Stimulated activated CD4-positive, alpha-beta T cell treated with anti-CD3 and anti-CD28 coated beads, Interleukin-4, amount 100 ng/mL, for 48 hours (primary cell): ENCODE measurements at places on chromosomes 2 and 18.

- DNase-seq, result no peak
Measured at GRCh38 chr2:127810156-127810618, 784 bp downstream of the WDR33 start.

GRCh38 chr2:180646756-180647155 lies 333.6 kb upstream of the UBE2E3 start:
- DNase-seq, result no peak

DNA sequence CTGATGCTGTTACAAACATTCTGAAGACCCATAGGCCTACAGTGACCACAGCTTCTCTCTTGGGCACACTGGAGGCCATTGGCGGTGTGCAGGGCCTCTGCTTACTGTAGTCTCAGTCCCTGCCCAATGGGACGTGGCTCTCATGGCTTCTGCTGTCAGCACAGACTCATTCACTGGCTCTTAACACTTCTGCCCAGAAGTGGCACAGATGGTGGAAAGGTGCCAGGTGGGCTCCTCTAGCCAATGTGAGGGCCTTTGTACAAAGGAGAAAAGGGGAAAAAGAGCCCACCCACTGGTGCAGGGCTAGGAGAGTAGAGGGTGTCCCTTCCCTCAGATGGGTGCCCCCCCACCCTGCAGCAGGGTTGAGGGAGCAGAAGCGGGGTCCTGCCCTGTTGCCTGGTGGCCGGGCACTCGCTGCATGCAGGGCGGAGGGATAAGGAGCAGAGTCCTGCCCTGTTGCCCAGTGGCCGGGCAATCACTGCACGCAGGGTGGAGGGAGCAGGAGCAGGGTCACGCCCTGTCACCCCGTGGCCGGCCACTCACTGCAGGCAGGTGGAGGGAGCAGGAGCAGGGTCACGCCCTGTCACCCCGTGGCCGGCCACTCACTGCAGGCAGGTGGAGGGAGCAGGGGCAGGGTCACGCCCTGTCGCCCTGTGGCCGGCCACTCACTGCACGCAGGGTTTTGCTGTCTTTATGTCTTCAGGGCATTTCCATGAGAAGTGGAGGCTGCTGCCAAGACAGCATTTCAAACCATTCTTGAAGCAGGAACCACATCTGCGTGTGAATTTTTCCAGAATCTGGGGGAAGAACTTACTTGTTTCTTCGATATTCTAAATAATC lies 20.0 kb downstream of the LRRFIP1 start:
- no peak for DNase-seq

- DNase-seq, result no peak
Measured at GRCh38 chr2:41283079-41283775, 764.6 kb upstream of the PKDCC start.

- no peak for DNase-seq
Measured at GRCh38 chr18:43563780-43564179, 286.5 kb upstream of the SYT4 start.

DNA sequence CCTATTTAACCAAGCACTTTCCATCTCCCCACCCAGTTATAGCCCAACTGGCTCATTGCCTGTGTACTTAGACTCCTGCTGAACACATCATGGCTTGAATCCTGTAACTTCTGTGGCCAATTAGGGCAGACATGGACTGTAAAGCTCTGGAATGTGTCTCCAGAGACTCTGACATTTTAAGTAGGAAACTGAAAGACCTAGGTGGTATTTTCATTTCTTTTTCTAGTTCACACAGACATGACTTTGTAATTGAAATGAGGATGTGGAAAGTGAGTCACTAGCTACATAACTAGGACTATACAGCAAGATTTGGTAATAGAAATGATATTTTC lies 12.2 kb downstream of the DOK1 start:
- no peak for DNase-seq

GRCh38 chr2:23699580-23699925 lies 227.4 kb downstream of the ATAD2B start:
- no peak for DNase-seq

DNA sequence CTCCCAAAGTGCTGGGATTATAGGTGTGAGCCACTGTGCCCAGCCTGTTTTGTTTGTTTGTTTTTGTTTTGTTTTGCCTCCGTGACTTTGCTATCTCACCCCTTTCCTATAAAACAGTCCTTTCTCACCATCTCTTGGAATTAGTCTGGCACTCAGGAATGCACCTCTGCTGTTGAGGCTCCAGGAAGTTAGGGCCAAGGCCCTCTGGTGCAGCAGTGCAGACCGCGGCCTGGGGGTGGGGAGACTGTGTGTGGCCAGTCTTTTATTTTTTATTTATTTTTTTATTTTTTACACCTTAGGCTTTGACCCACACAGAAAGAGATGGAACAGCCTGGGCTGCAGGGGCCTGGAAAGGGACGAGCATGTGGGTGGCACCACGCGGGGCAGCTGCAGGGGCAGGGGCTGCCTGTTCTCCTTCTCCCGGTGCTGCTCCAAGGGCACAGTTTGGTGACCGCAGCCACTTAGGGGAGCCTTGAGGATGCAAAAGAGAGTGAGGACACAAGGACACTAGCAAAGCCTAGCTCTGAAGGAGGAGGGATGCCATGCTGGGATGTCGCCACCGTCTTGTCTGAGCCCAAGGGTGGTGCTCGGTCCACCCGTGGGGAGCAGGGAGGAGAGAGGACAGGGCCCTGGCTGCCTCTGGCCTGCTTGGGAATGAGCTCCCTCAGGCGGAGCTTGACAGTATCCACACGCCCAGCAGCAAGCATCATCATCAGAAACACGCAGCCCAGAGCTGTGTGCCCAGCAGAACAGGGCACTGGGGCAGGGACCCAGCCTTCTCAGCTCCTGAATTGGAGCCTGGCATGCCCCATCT lies 19.4 kb upstream of the ALPI start:
- no peak for DNase-seq

DNA sequence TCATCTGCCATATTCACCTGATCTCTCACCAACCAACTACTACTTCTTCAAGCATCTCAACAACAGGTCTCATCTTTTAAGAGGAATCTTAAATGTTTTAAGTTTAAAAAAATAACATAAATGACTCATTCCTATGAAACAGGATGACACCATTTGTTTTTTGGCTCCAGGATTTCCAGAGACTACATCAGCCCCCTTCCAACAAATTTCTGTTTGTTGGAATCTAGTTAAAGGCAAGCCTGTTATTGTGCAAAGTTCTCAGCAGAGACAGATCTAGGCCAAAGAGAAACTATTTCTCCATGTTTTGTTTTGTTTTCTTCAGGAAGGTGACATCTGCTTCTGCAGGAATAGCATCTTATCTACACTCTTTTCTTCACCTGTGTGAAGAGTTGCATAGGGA lies 204.8 kb upstream of the SH3BP4 start:
- DNase-seq, result no peak

GRCh38 chr2:150165442-150165841 lies 322.0 kb downstream of the RND3 start:
- DNase-seq, result no peak

- DNase-seq, result no peak
Measured at GRCh38 chr18:63240531-63241316, 78.8 kb downstream of the BCL2 start.

DNA sequence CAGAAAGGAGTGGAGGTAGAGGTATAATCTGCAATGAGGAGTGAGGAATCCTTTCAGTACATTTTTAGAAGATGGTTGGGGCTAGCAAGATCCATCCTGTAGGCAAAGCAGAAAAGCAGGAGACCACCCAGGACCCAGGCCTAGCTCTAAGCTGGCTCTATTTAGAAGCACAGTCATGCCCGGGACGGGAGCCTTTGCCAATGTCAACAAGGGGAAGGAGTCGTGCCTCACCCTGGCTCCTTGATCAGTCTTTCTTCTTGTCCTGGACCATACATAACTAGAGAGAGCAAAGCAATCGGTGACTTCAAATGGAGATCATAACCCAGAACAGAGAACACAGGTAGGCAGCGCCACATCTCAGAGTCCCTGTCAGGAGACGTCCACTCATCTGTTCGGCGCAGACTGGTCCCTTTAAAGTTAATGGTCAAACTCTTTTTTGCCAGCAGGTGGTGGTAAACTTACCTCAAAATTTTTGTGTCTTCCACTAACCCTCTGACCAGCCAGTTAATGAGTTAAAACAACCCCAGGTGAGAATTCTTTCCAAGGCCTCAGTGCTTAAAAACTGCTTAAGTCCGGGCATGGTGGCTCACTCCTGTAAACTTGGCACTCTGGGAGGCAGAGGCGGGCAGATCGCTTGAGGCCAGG lies 8.0 kb downstream of the MC5R start:
- no peak for DNase-seq

DNA sequence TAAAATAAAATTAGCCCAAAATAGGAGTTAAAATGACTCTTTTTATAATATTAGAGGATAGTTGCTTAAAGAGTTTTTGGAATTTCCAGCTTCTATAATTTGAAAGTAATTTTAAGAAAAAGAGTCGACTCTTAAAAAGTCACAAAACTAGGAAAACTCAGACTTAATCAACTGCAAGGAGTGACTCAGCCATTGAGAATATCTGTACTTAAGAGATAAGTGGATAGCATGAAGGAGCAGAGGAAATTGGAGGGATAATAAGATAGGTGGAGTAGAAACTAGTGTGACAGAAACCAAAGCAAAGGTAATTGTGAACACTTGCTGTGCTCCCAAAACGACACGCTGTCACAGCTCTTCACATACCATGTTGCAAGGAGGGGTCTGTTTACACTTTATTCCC lies 8.4 kb downstream of the RSAD2 start:
- DNase-seq, result no peak

- no peak for DNase-seq
Measured at GRCh38 chr2:218570850-218571249, 2.2 kb downstream of the CNOT9 start.

- DNase-seq, result no peak
Measured at GRCh38 chr18:73479477-73479876, 611.7 kb upstream of the NETO1 start.

DNA sequence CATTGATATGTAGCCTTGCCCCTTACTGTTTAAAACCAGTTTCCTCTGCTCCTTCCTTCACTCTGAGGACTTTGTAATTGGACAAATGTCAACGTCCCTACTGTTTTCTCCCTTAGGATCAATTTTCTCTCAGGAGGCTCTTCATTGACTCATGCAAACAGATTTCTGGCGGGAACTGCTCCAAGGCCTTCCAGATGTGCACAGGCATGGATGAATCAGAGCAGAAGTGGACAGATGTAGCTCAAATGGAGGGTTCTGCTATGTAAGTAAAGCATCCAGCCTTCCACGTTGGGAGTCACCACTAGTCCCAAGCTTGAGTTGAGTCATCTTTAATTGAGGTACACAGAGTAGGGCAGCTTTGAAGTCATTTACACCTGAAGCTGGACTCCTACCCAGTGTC lies 34.1 kb upstream of the ZDBF2 start:
- DNase-seq, result no peak

DNA sequence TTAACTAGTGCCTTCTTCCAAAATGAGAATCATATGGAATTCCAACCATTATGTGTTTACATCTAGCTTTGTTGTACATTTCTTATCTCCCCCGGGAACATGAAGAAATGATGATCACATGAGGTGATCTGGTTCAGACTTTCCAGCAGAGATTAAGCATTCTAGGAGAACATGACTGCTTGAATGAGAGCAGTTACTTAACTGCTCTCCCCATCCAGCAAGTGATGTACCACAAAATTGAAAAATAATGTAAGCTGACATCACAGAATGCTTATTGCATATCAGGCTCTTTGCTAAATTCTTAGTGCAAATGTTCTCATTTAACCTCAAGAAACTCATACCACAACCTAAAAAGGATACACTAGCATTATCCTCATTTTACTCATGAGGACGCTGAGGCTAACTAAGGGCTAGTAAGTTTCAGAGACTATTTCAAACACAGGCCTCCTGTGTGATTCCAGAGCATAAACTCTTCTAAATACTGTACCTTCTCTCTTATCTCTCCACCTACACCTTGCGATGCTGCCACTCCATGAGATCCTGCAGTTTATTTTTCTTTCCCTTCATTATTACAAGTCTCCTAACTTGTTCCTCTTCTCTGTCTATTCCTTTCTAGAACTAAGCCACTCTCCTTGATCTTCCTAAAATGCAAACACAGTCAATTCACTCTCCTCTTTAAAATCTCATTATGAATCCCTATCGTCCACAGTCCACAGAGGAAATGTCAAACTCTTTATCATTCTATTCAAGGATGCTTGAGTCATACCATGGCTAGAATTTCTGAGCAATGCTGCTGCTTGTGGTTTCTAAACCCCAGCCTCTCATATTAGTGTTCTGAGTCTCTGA lies 1224.8 kb upstream of the ZEB2 start:
- no peak for DNase-seq

DNA sequence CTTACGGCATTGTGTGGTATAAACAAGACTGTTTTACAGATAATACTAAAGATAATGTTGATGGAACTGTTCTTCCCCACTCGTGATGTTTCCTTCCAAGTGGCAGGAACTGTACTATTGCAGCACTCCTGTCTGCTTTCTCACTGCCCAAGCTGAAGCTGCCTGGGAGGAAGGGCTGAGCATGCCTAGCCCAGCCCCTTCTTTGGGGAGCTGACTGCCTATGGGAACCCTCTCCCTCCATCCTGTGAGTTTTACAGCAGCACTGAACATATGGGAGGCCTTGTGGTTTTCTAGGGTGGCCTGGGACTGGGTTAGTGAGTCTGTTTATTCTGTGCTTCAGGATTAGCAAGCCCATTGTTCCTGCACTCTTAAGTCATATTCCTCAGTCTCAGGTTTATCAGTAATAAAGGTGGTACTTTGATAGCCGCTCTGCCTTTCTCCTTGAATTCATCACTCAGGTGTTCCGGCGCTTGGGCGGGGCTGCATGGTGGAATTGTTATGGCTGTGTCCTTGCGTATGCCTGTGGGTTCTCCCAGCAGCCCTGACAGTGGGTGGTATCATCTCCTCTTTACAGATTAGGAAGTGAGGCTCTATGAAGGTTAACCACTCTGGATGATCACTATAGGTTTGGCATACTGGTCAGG lies 379.7 kb downstream of the PTPRM start:
- no peak for DNase-seq

- no peak for DNase-seq
Measured at GRCh38 chr2:157785200-157785599, 90.9 kb downstream of the ACVR1 start.

GRCh38 chr2:17788773-17789172 lies 27.5 kb upstream of the MSGN1 start:
- DNase-seq, result no peak

DNA sequence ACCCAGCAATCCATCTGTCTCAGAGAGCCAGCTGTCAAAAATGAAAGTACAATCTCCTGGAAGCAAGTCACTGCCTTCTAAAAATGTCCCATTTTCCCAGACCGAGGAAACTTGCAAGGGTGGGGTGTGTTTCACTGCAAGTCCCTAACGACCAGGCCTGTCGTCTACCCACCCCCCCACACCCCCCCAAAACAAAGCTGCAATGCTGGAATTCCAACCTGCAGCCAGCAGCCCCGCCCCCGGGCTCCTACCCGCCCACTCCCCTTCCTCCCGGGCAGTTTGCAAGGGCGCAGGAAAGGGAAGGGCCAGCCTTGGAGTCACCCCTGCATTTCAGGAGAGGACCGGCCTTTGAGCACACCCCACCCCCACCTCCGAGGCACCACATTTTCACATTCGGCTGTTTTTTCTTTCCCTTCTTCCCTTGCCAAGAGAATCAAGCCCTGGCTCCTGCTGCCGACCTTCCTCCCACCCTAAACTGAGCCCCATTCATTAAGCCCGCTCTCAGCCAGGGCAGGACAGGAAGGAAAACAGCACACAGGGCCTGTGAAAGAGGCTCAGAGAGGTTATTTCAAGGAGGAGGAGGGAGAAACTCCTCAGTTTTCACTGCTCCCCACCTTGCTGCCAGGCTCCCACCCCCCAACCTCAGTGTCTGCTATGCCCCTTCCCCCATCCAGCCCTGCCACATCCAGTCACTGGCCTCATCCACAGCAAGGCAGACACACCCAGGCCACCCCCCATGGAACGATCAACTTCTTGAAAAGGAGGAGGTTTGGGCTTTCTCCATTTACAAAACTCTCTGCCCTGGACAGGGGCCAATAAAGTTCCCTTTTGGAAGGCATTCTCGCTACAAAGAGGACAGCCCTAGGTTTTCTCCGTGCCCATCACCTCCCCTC lies 11.3 kb downstream of the SMAD7 start:
- DNase-seq, result no peak
